ENCODE measurements at places on chromosomes 3 and 15.

DNA sequence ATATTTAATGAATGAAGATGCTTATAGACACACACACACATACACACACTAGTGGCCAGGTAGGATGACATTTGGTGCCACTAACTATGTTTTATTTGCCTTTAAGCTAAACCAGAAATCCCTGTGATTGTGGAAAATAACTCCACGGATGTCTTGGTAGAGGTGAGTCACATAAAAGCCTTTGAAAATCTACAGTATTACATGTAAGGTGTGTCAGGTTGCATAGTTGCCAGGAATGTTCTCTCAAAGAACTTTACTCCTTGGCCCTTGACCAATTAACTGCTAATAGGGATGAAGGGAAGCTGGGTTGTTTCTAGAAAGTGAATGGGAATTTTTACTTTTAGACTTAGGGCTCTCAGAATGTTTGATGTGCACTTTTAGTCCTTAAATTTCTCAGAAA lies 9.9 kb downstream of the ZBED2 start:
- no peak for DNase-seq

DNA sequence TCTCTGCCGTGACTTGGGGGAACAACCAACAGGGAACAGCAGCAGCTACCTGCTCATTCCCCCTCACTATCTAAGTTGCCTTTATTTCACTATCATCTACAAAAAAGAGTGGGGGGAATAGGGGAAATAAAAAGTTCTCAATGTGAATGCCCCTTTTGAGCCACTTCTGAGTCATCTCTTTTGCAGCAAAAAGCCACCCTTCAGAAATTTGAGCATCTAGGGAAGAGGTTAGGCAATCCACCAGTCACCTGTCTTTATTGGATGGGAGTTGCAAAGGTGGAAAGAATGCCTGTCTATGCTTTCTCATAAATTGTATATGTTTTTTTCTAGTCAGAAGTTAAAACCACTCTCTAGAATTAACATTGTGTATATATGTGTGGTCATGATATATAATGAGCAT lies 41.1 kb downstream of the GPD1L start:
- no peak for DNase-seq

GRCh38 chr3:3707858-3708768 lies 91.1 kb upstream of the LRRN1 start:
- no peak for DNase-seq

- DNase-seq: peak; percentile 49
These were observed 11.5 kb downstream of the CCDC80 start for GRCh38 chr3:112629425-112629824.

GRCh38 chr3:197333901-197334639 lies 35.7 kb upstream of the DLG1 start:
- no peak for DNase-seq

DNA sequence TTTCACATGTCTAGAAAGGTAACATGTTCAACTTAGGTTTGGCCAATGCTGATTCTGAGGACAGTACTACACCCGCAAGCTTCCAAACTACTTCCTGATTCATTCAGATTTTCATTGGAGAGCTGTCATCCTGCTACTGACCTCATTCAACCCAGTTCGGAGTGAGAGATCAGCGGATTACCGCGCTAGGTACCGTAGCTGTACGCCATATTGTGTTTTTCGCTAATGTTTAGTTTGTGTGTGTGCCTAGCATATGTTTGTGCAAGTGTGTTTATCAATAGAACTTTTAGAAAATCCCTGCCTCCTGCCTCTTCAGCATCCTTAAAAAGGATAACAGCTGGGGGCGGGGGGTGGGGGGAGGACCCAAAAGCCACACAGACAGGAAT lies 1.1 kb downstream of the ZBTB20 start:
- DNase-seq: peak; percentile 79

GRCh38 chr15:93180128-93180527 lies 91.1 kb upstream of the RGMA start:
- no peak for DNase-seq

DNA sequence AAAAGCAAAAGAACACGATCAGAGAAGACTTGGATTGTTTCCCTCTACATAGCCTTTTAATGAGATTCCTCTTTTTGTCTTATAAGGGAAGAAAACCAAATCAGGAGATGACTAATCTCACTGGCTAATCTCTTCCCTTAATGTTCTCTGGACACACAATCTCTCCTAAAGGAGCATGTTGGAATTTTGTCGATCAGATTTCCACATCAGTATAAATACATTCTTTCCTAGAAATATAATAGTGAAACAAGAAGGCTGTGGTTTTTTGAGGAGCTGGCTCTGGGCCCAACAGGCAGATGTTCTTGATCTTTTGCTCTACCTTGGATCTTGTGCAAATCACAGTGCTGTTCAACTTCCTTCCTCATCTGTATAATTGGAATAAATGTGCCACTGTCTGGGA lies 94.0 kb downstream of the GTPBP8 start:
- peak; percentile 34 for DNase-seq

DNA sequence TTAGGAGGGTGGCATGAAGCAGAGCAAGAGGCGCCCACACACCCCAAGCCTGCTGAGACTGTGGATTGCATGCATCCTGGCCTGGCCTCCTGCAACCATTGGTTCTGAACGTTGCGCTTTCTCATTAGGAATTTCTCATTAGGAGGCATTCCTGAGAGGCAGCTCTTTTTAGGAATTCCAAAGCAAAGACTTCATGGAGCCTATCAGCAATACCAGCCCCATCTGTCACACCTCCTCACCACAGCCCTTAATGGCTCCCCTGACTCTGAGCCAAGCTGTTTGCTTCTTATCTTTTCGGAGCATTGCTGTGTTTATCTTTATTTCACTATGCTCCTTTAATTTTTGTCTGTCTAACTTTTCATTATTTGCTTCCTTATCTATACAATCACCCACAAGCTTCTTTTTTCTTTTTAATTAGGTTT lies 226.9 kb downstream of the CACNA2D3 start:
- no peak for DNase-seq

- peak; percentile 21 for DNase-seq
These were observed 495 bp downstream of the CDC25A start for GRCh38 chr3:48187579-48188265.

DNA sequence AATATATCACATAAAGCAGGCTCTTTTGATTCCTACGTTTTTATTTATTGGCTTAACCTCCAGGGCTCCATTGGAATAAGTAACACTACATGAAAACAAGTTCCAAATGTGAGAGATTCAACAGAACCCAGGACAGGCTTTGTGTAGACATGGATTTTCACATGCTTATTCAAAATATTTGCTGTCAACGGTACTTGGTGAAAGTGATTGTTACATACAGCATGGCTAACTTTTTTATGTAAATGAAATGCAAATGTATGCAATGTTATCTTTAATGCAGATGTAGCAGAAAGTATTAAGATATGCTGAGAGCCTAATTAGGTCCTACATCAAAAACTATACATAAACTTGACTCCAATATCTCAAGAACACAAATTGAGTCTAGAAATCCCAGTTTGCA lies 212.0 kb downstream of the RORA start:
- DNase-seq: no peak

- DNase-seq: peak; percentile 80
These were observed 10.0 kb downstream of the PLXND1 start for GRCh38 chr3:129596194-129597086.

- DNase-seq: peak; percentile 70
These were observed 76.7 kb downstream of the BOC start for GRCh38 chr3:113287803-113288648.

GRCh38 chr15:64017591-64018163 lies 28.6 kb downstream of the DAPK2 start:
- no peak for DNase-seq

DNA sequence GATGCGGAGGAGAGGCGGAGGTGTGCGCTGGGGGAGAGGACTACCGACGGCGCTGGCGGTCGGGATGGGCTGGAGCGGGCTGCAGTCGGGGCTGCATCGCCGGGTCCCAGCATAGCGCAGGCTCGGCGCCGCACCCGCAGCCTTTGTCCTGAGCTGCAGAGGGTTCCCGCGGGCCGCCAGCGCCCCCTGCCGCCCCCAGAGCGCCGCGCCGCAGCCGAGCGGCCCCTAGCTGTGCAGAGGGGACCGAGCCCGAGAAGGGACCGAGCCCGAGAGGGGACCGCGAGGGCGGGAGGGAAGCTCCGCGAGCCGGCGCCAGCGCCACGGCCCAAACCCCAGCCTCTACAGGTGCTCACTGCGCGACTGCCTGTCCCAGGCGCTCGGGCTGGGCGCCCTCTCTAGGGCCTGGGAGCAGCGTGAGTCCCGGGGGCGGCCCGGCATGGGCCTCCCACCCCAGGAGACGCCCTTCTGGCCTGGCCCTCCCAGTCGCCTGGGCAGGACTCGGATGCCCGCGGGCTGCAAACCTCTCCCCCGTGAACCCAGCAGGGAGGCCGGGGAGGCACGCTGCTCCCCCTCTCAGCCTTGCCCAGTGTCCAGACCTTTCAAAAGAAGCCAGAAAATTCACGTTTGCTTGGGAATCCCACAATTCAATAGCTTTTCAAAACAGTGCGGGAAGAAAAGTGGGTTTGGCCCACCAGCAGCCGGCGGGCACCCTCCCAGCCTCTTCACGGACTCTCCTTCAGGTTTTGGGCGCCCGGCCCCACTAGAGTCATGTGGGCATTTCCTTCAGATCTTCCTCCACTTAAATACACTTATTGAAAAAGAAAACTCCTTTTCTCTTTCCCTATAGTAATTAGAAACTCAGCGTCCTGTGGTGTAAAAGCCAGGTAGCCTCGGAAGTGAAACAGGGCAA lies 134.7 kb downstream of the TPRA1 start:
- DNase-seq: peak; percentile 80

GRCh38 chr3:141426404-141427034 lies 58.2 kb downstream of the ZBTB38 start:
- peak; percentile 84 for DNase-seq

GRCh38 chr15:32685576-32685975 lies 32.2 kb upstream of the GREM1 start:
- no peak for DNase-seq

DNA sequence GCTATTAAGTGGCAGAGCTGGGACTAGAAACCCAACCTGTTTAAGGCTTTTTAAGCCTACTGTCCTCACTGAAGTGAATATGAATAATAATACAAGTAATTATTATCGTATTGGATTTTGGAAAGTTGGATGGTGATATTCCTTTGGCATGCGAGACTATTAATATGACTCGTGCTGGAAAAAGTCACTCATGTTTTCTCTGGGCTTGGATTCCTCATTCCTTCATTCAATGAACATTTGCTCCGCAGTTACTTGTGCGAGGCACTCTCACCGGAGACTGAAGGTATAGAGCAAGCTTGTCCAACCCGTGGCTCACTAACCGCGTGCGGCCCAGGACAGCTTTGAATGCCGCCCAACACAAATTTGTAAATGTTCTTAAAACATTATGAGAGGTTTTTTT lies 694 bp downstream of the PLAAT1 start:
- DNase-seq: no peak

- peak; percentile 57 for DNase-seq
These were observed at the start of gene RTP4 for GRCh38 chr3:187368251-187369088. TSS of gene RTP4 (plus strand) at chr3:187368385. CDS start at chr3:187368442, 57 bp downstream.

GRCh38 chr15:74387621-74388362 lies 20.3 kb upstream of the CYP11A1 start:
- no peak for DNase-seq

- peak; percentile 43 for DNase-seq
These were observed 7.0 kb downstream of the BHLHE40 start for GRCh38 chr3:4986175-4986781.

- DNase-seq: no peak
These were observed 63.3 kb downstream of the ROBO2 start for GRCh38 chr3:77102951-77103769.

DNA sequence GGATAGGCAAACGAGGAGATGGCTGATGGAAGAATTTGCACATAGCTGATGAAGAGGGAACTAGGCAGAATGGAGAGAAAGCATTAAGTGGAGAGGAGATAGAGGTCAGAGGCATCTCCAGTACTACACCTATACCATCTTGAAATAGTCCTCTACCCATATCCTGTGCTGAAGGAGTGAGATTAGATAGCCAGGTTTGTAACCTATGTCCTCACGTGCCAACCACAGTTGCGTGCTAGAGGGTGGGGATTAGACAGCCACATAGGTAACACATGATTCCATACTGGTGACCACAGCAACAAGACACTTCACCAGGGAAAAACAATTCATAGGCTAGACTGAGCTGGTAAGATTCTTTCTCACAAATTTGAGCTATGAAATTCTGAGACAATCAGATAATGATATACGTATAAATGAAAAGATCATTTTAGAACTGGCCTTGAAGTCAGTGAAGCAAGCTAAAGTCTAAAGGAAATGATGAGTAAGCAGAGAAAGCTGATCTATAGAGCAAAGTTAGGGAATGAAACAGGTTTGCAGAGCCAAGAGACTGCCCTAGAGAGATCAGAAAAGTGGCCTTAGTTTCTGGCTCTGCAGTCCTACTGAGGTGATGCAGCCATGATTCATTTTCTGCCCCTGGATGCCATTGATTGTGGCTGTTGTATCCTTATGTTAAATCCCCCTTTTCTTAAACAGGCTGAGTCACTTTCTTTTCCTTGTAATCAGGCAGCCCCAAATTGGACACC lies 17.7 kb downstream of the MYNN start:
- no peak for DNase-seq

GRCh38 chr3:171057072-171057471 lies 30.6 kb upstream of the SLC2A2 start:
- DNase-seq: no peak

- no peak for DNase-seq
These were observed 78.8 kb downstream of the MCF2L2 start for GRCh38 chr3:183349421-183350157.

GRCh38 chr3:38112378-38112761 lies 24.6 kb downstream of the ACAA1 start:
- DNase-seq: no peak

GRCh38 chr3:126432361-126433104 lies 37.8 kb downstream of the CFAP100 start:
- DNase-seq: no peak

- no peak for DNase-seq
These were observed 96.4 kb upstream of the BFSP2 start for GRCh38 chr3:133303430-133303829.

GRCh38 chr15:98395974-98396610 lies 252.2 kb upstream of the IGF1R start:
- DNase-seq: no peak

GRCh38 chr15:88272421-88272820 lies 15.9 kb upstream of the NTRK3 start:
- no peak for DNase-seq

DNA sequence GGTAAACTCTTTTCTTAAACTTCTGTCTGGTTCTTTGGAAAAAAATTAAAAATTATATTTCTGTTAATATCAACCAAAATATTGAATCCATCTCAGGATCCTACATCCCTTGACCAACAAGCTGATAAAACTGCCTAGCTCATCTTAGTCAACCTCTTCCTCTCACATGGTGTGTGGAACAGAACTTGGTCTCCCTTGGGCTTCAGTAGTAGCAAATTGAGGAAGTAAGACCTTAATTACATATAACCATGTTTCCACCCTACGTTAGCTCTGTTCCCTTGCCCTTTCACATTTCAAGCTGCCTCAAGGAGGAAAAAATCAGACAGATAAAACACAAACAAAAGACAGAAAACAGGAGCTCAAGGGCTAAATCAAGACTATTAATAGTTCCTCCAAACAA lies 116.4 kb downstream of the GREM1 start:
- DNase-seq: peak; percentile 66

DNA sequence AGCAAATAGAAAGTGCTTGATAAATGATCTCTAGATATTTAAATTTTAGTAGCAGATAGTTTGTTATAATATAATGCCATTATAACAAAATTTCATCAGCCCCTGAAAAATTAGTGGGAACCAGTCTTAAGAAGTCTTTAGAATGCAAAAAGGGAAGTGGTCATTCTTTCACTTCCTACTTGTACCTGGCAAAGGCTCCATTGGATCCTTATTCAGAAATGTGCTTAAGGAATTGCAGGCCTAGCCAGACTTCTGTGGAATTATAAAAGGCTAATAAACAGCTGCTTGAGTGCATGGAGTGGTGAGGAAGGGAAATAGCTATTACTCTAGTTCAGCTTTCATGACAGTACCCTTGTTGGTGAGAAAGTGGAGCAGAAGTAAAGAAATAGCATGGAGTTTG lies 24.2 kb downstream of the PPM1L start:
- peak; percentile 83 for DNase-seq

All from suppressor macrophage (primary cell).